CD14-positive monocyte (primary cell): ENCODE measurements at places on chromosomes 7 and 10. TPM values are rescaled to one million over a fixed set of nuclear protein-coding genes. Genes with fewer than 3 reads are reported as not detected.

DNA sequence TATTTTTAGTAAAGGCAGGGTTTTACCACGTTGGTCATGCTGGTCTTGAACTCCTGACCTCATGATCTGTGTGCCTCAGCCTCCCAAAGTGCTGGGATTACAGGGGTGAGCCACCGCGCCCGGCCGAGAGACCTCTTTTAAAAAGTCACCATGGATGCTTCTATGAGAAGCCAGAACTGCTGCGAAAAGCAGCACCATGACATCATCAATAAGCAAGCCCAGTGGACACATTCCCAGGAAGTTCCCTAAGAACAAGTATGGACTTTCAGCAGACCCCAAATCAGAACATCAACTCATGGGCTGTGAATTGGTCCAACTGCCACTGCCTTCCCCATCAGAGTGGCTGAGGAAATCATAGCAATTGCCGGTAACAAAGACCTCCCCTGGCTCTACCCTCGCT, 93.4 kb downstream of the PLXNA4 start:
- H3K27me3 ChIP-seq, result no peaks in the 10 kb centered on the region
- no peaks in the 10 kb centered on the region for H3K4me1 ChIP-seq
- no peak overlapping the region for H3K27ac ChIP-seq
- H3K36me3 ChIP-seq, result no peaks in the 10 kb centered on the region
- no peak for DNase-seq

DNA sequence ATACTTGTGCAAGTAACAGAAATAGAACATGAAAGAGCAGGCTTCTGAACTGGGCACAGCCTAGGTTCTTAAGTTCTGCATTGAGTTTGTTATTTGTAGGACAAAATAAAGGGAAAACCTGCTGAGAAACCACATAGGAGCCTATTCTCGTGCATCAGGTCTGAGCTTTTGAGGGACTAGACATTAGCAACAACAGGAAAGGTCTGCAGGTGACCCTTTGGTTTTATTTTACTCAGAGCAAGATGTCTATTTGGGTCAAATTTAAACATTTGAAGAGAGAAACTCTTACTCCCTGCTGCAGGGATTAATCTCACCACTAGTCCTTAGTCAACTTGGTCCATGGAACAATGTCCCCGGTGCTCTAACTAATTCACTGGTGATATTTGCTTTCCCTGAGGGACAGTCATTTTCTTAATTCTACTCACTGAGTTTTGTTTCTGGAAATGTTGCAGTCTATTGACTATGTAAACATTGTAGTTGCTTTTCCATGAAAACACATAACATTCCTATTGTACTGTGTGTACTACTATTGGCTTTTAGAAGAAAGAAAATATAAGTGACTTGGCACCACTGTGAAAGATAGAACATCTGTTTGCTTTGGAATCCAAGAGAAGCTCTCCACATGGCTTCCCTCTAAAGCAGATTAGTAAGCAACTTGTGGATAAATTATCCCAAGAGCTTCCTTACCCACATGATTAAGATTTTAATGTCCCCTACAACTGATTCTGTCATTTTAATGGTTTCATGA, 108.2 kb downstream of the CHRM2 start:
- no peaks in the 10 kb centered on the region for H3K27me3 ChIP-seq
- H3K4me3 ChIP-seq, result no peak overlapping the region
- no peaks in the 10 kb centered on the region for H3K36me3 ChIP-seq
- H3K4me1 ChIP-seq, result no peaks in the 10 kb centered on the region

MCM10 gene
- polyA plus RNA-seq, result not detected

- no peak overlapping the region for H3K27ac ChIP-seq
- no peak overlapping the region for H3K4me3 ChIP-seq
- DNase-seq, result no peak
- no peaks in the 10 kb centered on the region for H3K4me1 ChIP-seq
- no peaks in the 10 kb centered on the region for H3K27me3 ChIP-seq
- H3K36me3 ChIP-seq, result no peaks in the 10 kb centered on the region
Measured at GRCh38 chr7:42570944-42571343, 333.9 kb upstream of the GLI3 start.

DNA sequence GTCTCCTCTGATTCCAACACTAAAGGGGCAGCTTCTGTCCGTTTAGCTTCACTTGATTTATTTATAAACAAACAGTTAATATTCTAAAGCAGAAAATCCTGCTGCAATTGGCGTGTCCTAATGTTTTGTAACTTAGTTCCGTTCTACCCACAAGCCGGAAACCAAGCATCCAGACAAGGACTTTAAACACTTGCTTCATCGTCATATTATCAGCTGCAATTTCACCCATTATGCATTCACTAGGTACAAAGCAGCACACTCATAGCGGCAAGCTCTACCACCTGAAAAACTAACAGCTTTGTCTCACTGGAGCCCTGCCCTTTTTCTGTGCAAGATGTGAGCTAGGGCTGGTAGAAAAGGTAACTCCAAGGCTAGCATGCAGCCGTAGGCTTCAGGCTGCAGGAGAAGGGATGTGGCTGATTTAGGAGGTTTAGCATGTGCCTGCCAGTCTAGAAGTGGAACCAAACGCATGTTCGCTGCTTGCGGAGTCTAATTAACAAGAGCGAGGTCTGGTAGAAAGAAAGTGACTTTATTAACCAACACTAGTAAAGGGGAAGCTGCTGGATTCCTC, 43.7 kb upstream of the BPGM start:
- DNase-seq, result peak; percentile 39
- H3K4me1 ChIP-seq, result peaks cover 19% of the 10 kb centered on the region
- H3K4me3 ChIP-seq, result peak overlapping the region; percentile 4
- peak overlapping the region; percentile 44 for H3K27ac ChIP-seq

CDNF gene
- polyA plus RNA-seq, result 0.28 TPM

- H3K4me3 ChIP-seq, result no peak overlapping the region
- no peak for DNase-seq
- peaks cover 80% of the 10 kb centered on the region for H3K27me3 ChIP-seq
- H3K4me1 ChIP-seq, result no peaks in the 10 kb centered on the region
Measured at GRCh38 chr10:98031440-98031839, 1.0 kb upstream of the CRTAC1 start.
